ENCODE measurements at places on chromosomes 3 and 15.

- DNase-seq, result no peak
Measured at GRCh38 chr15:99359769-99360168, 108.5 kb downstream of the LRRC28 start.

DNA sequence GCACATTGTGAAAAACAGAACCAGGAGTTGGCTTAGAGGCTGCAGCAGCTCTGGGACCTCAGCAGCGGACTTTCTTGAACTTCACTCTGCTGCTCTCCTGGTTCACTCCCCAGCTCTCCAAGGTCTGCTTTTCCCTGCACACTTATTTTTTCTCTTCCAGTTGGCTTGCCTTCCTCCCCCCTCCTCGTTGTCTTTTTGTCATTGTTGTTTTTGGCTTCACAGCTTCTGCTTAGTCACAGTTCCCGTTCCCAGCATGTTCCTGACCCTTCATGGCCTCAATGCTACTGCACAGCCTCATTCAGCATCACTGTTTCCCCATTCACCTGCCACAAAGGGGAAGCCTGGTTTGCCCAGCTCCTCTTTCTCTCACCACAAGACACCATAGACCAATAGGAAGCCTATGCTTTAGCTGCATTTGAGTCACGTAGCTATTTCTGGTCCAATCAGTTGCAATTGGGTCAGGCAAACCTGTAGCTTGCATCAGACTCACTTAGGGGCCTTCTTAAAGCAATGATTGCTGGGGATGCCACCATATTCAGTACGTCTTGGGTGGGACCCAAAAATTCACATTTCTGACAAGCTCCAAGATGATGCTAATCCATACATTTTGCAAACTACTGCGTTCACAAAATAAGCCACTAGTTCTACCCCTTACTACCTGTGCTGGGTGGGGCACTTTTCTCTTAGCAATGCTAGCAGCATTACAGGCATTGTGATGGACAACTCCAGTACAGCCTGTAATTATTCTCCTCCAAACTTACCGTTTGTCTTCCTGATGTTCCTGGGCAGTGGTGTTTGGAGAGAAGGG is 7.8 kb upstream of the SUMF1 start:
- no peak for DNase-seq

DNA sequence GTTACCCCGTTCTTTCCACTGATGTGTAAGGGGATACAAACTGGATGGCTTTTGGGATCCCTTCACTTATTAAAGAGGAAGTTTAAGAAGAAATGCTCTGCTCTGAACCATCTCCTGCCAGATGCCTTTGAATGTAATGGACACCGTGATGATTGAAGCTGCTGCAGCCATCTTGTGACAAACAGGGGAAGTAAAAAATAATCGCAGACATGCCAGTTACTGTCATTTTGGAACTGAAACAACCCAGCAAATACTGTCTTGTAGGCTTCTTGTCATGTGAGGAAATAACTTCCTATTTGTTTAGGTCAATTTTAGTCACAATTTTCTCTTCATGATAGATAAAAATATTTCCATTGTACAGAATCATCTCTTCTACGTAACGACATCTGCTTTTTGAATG is 224.0 kb downstream of the CHL1 start:
- no peak for DNase-seq

- DNase-seq, result no peak
Measured at GRCh38 chr3:127799476-127800222, 22.7 kb downstream of the MGLL start.
